Esophagus squamous epithelium (tissue), 5 donors: ENCODE measurements at places on chromosomes 6 and 20.

GRCh38 chr6:125714441-125715090 is 34.9 kb upstream of the HEY2 start:
- no peak overlapping the region for H3K27ac ChIP-seq
- H3K27me3 ChIP-seq = no peaks in the 10 kb centered on the region
- no peak for DNase-seq
- H3K4me3 ChIP-seq = no peak overlapping the region

DNA sequence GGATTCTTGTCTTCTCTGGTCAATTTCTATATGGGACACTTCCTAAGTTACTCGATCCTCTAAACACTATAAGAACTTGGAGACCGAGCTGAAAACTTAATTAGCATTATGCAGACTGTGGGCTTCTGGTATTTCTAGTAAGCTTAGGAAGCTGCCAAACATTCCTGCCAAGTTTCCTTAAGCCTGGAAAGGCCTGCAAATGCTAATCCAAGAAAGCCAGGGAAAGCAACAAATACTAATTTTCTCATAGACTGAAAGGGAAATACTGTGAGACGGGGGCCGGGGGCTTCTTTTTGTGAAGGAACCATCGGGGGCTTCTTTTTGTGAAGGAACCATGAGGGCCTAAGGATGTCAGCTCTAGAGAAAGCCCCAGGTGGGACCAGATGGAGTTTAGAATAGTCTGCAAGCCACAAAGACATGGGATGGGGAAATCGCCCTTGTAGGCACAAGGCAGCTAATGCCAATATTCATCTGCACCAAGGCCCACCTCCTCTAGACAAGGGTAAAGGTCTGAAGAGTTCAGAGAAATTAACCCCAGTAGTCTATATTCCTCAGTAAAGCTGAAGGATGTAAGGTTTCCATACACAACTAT is 332.4 kb upstream of the PRDM1 start:
- H3K27me3 ChIP-seq = no peaks in the 10 kb centered on the region
- H3K4me1 ChIP-seq = peaks cover 11% of the 10 kb centered on the region
- H3K27ac ChIP-seq = no peak overlapping the region
- DNase-seq = no peak

GRCh38 chr6:17167327-17167979 is 65.6 kb downstream of the STMND1 start:
- H3K27me3 ChIP-seq = no peaks in the 10 kb centered on the region
- DNase-seq = no peak
- H3K4me3 ChIP-seq = no peak overlapping the region
- no peaks in the 10 kb centered on the region for H3K36me3 ChIP-seq
- no peaks in the 10 kb centered on the region for H3K4me1 ChIP-seq

- no peak overlapping the region for H3K4me3 ChIP-seq
- H3K36me3 ChIP-seq = no peaks in the 10 kb centered on the region
- H3K27ac ChIP-seq = no peak overlapping the region
- peaks cover 95% of the 10 kb centered on the region for H3K27me3 ChIP-seq
- peaks cover 8% of the 10 kb centered on the region for H3K4me1 ChIP-seq
- no peak for DNase-seq
Measured at GRCh38 chr6:30171677-30172471, 8.5 kb downstream of the TRIM15 start.

DNA sequence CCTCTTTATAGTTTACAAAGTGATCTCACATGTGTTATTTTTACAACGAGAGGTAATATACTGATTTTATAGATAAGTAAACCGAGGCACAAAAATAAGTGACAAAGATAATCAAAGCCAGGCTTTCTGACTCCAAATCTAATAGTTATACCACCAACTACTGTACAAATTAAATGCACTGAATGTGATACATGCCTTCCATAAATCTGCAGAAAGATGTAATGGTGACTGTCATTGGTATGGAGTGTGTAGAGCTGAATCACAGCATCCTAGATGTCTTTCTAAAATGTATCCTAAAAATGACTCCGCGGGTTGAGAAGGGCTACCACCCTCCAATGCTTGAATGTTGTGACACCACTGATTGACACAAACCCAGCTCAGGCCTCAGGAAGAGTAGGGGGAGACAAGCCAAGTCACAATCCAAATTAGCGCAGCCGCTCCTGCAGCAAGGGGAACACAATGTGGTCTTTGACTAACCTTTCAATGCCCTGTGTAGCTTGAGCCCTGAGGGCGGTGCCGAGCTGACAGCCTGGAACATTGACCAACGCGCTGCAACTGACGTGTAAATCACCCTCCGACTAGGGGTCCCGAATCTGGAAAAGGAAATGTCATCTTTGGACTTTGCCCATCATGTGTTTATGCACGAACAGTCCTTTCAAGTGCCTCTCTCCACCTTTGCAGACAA is 136.8 kb downstream of the OLIG3 start:
- H3K4me3 ChIP-seq = no peak overlapping the region
- H3K4me1 ChIP-seq = no peaks in the 10 kb centered on the region
- DNase-seq = no peak
- no peak overlapping the region for H3K27ac ChIP-seq
- H3K27me3 ChIP-seq = no peaks in the 10 kb centered on the region

DNA sequence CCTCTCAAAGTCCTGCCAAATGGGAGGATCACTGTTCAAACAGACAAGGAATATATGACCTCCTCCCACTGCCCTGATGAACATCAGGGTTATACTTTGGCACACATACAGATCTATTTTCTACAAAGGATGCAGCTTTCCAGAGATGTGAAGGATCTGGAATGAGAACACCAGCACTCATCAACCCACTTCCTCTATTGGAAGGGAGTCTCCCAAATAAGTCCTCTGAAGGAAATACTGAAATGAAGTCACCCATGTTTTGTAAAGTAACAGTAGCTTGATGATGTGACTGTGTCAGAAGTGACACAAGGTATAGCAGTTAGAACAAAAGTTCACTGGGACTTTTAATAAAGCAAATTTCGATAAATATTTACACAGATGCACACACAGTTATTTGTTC is 104.9 kb downstream of the OGFRL1 start:
- no peak overlapping the region for H3K4me3 ChIP-seq
- no peak for DNase-seq
- H3K36me3 ChIP-seq = no peaks in the 10 kb centered on the region
- H3K27ac ChIP-seq = peak overlapping the region; percentile 47

DNA sequence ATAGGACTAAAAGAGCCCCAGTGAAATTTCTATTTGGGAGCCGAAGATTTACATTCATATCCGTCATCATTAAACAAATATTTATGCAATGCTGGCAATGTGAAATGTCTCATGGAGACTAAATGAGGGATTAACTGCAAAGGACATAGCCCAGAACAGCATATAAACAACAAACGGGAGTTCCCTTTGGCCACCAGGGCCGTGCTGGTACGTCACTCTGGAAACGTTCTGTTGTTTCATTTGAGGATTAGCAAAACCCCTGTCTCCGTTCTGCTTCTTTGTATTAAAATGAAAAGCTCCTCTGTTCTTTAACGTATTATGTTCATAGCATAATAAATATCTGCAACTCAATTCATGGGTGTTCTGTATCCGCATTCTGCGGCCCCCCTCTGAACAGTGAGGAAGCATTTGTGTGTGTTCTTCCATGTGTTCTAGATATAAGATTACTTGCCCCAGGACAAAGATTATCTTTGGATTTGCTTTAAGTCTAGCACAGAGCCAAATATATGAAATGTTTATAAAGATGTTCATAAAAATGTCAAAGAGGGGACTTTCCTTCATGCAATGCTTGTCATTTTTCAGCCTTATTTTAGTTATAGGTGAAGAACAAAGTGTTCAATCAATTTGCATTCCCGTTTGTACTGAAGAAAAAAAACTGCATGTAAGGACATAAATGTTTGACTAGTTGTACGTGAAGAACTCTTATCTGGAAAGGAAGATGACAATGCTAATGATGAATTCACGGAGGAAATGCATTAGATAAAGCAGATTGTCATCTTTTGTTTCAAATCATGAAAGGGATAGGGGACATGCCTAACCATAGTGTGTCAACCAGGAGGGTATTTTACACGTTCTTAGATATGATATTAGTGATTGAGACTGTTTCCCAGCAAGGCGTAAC is 90.0 kb upstream of the TNFAIP3 start:
- no peaks in the 10 kb centered on the region for H3K27me3 ChIP-seq
- no peak overlapping the region for H3K27ac ChIP-seq
- peaks cover 17% of the 10 kb centered on the region for H3K4me1 ChIP-seq
- no peak for DNase-seq
- H3K36me3 ChIP-seq = no peaks in the 10 kb centered on the region

GRCh38 chr20:16491294-16491905 is 81.8 kb downstream of the KIF16B start:
- H3K27ac ChIP-seq = no peak overlapping the region
- no peaks in the 10 kb centered on the region for H3K36me3 ChIP-seq
- no peaks in the 10 kb centered on the region for H3K27me3 ChIP-seq
- DNase-seq = no peak
- no peaks in the 10 kb centered on the region for H3K4me1 ChIP-seq

DNA sequence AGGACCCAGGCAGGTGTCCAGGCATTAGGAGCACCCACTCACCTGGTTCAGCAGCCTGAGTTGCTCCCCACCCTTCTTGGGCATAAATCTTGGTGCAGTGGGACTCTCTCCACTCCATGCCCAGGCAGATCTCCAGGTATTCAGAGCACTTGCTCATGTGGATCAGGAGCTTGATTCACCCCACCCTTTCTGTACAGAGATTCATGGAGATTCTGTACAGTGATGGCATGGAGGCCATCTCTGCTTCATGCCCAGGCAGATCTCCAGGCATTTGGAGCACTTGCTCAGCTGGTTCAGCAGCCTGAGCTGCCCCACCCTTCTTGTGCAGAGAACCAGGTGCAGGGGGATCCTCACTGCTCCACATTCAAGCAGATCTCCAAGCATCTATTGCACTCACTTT is 44.1 kb downstream of the BEND6 start:
- no peaks in the 10 kb centered on the region for H3K27me3 ChIP-seq
- no peaks in the 10 kb centered on the region for H3K36me3 ChIP-seq
